ENCODE measurements at places on chromosomes 1 and 21.

- peak; percentile 85 for ATAC-seq
Measured at GRCh38 chr21:44024887-44025353, 12.8 kb downstream of the TRAPPC10 start.

- peak; percentile 40 for ATAC-seq
Measured at GRCh38 chr1:168218658-168219057, 7.1 kb upstream of the SFT2D2 start.

DNA sequence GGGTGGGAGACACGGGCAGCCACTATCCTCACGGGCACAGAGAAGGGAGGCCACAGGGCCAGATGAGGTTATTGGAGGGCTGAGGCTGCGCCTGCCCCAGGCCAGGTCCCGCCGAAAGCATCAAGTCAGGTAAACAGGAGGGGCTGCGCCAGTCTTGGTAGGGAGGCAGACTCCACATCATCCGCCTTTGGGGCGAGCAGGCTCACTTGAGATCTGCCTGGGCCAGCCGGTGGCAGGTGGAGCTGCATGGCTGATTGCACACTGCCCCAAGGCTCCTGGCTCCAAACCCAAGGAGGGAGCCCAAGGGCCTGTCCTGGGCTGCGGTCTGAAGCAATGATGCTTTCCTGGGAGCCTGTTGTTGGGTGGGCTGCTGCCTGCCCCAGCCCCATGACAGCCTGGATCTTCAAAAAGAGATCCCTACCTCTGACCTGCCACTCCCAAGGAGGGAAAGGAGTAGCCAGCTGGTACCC, 4.6 kb downstream of the SMIM1 start:
- no peak for ATAC-seq

DNA sequence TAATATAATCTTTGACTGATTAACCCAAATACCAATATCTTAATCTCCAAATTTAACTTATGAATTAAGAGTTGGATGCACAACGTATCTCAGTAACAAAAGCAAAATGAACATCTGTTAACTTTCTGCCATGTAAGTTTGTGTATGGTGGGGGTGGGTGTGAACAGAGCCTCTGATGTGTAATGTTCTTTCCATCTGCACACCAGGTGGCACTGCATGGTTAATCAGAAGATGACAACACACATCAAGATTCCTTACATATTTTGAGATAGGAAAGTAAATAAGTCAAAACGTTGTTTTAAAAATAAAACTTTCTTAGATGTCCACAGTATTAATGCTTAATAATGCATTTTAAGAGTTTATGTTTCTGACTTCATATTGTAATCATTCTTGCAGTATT, 251.9 kb downstream of the DPYD start:
- peak; percentile 76 for ATAC-seq

GRCh38 chr1:207030522-207031009, 2.0 kb downstream of the C1orf116 start:
- ATAC-seq = no peak

DNA sequence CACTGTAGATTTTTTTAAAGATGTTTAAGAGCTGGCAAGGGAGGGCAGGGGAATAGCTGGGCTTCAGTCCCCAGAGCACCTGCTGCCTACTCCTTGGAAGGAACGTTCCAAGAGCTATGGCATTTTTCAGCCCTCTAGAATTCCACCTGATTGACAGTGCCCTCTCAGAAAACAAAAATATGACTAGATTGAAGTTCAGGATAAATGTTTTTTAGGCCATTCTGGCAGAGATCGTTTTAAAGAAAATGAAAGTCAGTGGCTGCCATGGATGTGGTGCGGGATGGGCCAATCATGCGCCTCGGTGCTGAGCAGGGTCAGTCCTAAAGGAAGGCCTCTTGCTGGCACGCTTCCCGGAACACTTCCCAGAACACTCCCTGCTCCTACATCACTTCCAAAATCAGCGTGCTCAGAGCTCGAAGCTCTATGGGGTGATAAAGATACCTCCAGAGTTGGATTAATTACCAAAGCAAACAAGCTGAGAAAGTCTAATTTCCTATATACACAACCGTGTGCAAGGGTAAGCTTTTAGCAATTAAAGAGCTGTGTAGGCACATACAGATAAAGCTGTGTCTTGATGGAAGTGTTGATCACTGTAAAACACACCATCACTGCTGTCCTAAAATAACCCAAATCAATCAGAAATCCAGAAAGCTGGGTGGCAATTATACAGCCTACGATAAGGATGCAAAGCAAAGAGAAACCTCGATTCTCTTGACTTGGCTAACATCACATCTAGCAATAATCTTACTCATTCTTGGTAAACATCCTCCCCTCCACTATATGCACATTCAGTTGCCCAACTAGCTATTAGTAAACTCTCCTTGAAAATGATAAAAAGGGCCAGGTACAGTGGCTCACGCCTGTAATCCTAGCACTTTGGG, 34.6 kb downstream of the TGFBR3 start:
- peak; percentile 45 for ATAC-seq

- ATAC-seq = no peak
Measured at GRCh38 chr1:221228594-221228993, 349.4 kb downstream of the HLX start.

- no peak for ATAC-seq
Measured at GRCh38 chr1:54995835-54996234, 2.9 kb upstream of the BSND start.

GRCh38 chr1:163436140-163436812, 114.5 kb downstream of the NUF2 start:
- no peak for ATAC-seq

GRCh38 chr1:243596431-243597062, 253.5 kb downstream of the AKT3 start:
- no peak for ATAC-seq

DNA sequence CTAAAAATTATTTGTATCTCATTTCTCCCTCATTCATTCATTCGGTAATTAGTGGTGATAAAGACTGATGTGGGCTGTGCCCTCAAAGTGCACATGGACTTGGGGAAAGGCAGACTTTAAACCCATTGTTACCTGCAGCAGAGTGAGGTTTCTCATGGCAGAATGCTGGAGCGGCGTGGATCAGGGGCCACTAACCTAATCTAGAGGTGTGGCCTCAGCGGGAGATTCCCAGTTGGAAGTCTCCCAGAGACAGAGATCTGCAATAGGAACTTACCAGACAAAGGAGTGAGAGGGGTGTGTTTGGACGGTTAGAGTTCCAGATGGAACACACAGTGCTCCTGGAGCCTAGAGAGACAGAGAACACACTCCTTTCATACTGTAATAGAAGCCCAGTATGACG, 73.5 kb downstream of the VPS26C start:
- no peak for ATAC-seq

GRCh38 chr1:156390469-156391365, 21.7 kb downstream of the RHBG start:
- ATAC-seq = peak; percentile 42

- ATAC-seq = no peak
Measured at GRCh38 chr1:152461544-152461943, 47.5 kb upstream of the CRNN start.

DNA sequence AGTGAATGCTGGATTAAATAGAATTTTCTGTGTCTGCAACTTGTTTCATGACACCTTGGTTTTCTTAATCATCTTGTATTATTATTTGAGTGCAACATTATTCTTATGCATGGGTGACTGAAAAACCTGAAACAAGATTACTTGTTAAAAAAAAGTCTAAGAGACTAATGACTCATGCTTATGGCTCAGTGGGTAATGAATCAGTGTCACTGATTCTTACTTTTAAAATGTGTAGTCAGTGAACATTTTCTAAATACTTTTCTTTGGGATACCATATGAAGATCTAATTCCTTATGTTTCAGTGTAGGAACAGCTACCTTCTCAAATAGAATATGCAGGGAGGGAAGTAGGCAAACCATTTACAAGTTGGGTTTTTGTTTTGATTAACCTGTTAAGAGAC, 65.5 kb downstream of the PRKAA2 start:
- ATAC-seq = no peak

GRCh38 chr1:244204004-244204403, 152.9 kb downstream of the ZBTB18 start:
- peak; percentile 34 for ATAC-seq

DNA sequence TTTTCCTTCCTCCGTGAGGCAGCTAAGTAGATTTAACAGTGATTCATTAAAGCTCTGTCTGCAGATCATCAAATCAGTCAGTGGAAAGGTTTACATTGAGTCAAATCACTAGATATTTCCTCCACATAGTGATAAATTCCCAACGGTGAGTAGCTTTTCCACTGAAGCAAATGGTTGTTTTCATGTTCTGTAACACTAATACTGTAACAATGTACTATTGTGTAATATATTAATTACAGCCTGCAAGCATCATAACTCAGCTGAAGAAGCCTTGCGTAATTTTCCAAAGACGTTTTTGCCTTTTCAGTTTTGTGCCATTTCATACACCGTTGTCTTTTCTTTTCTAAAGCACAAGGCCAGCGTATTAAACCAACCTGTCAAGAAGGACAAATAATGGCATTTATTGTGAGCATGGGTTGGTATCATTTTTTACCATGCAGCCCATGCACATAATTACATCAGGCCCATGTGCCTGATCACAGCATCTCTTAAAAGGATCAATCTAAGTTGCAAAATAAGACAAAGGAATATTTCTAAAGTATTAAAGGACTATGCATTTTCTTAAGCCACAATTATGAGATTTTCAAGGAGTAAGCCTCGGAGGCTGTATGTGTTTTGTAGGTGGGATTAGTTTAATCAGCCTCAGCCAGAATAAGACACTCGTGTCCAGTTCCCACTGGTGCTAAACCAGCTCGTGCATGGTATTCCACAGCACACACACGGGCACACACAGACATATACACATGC, 16.7 kb upstream of the PDE9A start:
- ATAC-seq = peak; percentile 6

DNA sequence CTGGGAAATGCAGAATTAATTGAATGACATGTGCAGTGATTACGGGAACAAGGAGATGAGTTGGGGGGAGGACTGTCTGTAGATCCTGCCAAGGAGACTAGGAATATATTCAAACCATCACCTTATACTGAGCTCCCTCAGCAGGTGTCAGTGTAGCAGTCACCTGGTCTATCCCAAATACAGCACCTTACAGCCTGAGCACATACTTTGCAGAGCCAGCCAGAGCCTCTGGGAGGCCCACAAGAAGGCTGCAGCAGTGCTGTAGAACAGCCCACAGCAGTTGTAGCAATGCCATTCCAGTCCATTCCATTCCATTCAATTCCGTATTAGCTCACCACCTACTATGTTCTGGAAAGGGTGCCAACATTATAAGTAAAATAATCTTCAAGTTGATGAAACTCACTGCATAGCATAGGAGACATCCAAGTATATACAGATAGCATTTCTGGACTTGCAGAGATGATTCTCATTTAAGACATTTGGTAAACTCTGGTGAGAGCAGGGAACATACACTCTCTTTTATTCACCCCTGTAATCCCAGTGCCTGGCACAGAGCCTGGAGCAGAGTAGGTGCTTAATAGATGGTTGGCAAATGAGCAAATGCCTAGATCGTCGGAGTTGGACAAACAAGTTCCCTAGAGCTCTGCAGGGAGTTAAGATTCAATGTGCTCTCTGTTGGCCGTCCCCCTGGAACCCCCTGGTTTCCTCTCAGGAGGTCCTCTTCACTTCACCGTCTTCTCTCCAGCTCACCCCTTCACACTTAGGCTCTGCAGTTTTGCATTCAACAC, 44.7 kb downstream of the KCNC4 start:
- no peak for ATAC-seq

- ATAC-seq = no peak
Measured at GRCh38 chr21:45279446-45280177, 8.1 kb downstream of the POFUT2 start.

- ATAC-seq = no peak
Measured at GRCh38 chr1:17425806-17426600, 13.5 kb downstream of the RCC2 start.

- peak; percentile 84 for ATAC-seq
Measured at GRCh38 chr1:161726473-161727255, 5.3 kb downstream of the FCRLB start.

DNA sequence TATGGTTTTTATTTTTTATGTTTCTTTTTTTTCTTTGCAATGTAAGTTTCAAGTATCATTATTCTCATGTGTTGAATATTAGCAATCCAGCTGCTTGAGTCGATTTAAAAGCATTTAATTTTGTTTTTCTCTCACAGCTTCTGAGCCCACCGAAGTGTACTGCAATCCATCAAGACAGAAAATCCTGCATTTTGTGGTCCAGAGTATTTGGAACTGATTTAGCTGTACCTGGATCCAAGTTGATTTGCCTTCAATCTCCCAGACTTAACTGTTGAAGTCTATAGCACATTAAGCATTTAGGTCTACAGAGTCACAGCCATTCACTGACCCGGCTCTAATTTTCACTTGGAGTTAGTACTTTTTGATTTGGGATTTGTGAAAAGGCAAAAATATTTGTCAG, 622.9 kb upstream of the ADAMTS5 start:
- ATAC-seq = no peak

DNA sequence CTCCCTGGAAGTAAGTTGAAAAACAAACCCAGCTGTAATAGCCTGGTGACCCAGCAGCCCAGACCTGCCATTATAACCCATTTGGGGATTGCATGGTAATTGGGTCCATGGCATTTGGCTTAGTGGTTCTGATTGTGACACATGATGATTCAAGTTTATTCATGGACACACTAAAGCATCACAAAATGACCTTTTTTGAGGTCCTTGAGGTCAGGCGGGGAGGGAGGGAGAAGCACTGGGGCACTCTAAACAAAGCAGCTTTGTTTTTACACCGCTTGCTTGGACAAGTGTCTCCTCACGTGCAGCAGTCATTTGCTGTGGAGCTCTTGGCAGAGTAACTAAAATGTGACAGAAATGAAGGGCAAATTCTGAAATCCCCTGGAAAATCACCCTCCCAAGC, 241.0 kb upstream of the SGIP1 start:
- ATAC-seq = no peak

DNA sequence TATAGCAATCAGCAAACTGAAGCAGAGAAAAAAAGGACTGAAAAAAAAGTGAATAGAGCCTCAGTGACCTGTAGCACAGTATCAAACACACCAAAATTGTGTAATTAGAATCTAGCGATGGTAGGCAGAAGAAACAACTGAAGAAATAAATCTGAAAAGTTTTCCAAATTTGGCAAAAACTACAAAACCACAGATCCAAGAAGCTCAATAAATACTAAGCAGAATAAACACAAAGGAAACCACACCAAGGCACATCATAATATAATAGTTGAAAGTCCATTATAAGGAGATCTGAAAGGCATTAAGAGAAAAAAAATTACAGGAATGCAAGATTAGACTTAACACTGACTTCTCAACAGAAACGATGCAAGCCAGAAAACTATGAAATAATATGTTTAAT, 7.1 kb upstream of the IL12RB2 start:
- no peak for ATAC-seq

All from motor neuron (in vitro differentiated cells).